ENCODE measurements at places on chromosomes 1 and 21.
A peak's percentile ranks its signal among the peaks of the same experiment; 100 is the strongest.

DNA sequence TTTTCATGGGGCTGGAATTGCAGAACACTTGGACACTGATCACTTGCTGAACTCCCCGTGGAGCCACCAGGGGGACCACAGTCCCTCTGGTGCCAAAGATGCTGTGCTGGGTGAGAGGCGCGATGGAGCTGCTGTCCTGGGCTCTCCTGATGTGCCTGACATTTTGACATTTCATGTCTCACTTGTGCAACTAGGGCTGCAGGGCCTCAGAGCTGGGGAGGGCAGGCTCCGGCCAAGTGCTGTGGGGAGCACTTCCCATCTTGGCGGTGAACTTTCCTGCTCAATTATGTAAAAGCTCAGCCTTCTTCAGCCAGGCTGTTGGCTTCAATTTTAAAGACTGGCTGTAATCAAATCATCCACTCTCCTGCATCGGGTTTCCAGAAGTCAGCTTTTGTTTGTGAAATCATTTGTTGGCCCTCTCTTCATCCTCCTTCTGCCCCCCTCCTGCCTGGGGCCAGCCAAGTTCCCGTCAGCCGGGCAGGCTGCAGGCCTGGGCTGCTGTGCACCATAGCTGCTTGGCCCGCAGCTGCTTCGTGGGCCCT, 36.8 kb downstream of the KCNAB2 start:
- no peak for DNase-seq

DNA sequence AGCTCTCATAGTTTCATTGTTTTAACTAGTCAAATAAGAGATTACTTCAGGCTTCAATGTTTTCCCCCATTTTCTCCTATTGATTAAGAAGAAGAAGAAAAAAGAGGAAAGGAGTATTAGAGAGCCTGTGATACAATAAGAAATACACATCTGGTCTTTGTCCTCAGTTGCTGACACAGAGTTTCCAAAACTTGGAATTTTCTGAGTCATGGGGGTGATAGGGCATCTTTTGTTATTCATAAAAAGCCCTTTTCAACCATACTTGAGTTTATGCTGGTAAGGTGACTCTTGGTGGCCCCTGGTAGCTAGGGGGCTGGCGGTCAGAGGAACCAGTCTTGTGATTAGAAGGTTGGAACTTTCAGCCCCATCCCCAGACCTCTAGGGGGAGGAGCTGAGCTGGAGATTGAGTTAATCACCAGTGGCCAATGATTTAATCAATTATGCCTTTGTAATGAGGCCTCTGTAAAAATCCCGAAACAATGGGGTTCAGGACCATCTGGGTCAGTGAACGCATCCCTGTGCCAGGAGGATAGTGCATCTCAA, 28.9 kb upstream of the KLF18 start:
- no peak for DNase-seq

- DNase-seq, result no peak
Measured at GRCh38 chr1:52352690-52353089, 13.3 kb downstream of the CC2D1B start.

- peak; percentile 74 for DNase-seq
Measured at GRCh38 chr1:161200992-161201835, 953 bp upstream of the NDUFS2 start.

DNA sequence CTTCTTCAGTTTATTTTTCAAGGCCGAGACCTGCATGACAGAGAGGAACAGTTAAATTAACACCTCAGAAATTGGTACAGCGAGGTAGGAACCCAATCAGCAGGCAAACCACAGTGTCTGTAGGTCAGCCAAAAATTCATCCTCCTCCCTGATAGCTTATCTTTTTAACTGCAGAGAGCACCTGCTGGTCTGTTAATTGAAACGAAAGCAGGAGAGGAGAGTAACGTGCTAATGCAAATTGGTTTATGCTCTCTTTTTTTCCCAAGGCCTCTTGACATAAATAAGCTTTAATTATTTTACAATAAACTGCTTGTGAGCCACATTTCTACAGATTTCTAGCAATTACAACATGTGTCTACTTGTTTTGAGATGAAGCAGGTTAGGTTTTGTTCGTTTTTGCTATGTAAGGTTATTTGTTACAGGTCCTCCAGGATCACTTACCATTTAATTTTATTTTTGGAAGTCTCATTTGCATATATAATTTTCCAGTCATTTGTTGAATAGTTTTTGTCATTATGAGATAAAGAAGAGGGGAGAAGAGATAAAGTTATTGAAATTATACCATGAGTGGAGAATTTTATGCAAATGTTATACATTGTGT, 179.9 kb downstream of the DENND1B start:
- no peak for DNase-seq

- no peak for DNase-seq
Measured at GRCh38 chr1:19330449-19331135, 18.5 kb downstream of the SLC66A1 start.

DNA sequence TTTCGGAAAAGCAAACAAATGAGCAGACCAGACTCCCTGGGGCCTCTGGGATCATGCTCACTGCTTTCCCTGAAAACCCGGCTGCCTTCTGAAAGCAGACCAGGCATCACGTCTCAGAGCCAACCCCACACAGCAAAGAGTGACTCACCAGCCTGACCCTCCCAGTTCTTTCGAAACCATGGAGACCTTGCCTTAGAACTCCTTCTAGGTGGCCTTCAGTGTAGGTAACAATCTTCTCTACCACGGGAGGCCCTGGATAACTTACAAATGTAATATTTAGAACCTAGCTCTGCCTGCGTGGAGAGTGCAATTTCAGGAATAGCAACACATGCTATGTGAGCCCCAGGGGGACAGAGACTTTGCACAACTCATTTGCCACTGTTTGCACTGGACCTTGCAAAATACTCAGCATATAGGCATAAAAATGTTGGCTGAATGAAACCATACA, 105.2 kb downstream of the SUSD4 start:
- DNase-seq, result no peak
